ENCODE measurements at places on chromosomes 4 and X. TPM values are rescaled to one million over a fixed set of nuclear protein-coding genes. Genes with fewer than 3 reads are reported as not detected.

Gene KIT
- 20.1 TPM for polyA plus RNA-seq

DNA sequence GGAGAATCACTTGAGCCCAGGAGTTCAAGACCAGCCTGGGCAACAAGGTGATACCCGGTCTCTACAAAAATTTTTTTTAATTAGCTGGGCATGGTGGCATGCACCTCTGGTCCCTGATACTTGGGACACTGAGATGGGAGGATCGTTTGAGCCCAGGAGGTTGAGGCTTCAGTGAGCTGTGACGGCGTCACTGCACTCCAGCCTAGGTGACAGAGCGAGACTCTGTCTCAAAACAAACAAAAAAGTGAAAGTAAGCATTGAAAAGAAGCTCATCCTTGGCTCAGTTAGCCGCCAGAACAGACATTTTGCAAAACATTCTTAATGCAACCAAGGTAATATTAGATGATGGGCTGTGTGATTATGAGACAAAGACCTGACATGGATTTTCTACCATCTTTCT is 223.3 kb upstream of the VCX3A start:
- DNase-seq: no peak

DNA sequence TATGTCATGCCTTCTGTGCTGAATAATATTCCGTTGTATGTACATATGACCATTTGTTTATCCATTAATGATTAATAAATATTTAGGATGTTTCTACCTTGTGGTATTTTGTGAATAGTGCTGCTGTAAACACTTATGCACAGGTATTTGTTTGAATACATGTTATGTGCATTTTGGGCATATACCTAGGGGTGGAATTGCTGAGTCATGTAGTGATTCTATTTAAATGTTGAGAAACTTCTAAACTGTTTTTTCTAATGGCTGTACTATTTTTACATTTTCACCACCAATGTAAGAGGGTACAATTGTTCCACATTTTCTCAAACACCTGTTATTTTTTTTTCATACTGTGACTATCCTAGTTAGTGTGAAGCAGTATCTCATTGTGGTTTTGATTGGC is 1318.6 kb downstream of the TECRL start:
- DNase-seq: no peak

Gene CACNA1F
- polyA plus RNA-seq: 0.47 TPM

DNA sequence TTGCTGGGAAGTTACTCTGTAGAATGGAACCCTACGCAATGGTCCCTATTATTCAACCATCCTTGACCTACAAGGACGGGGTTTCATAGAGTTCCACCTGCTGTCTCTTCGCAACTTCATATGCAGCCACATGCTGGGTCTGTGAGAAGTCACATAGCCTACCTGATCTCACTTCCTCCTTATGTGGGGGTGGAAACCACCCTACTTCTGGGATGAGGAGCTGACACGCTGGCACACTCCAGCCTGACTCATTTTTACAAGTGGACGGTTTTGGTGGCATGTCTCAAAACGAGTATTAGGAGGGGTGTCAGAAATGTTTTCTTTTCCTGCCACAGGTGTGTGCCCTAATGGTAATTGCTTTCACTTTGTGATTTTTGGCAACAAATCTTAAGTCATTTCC is 36.8 kb upstream of the ARSD start:
- no peak for DNase-seq

GRCh38 chr4:153004081-153004850 is 68.1 kb downstream of the FHDC1 start:
- DNase-seq: no peak

Gene NHS
- 27.3 TPM for polyA plus RNA-seq

- DNase-seq: no peak
These were observed 20.5 kb upstream of the ZNF81 start for GRCh38 chrX:47815901-47816845.

DNA sequence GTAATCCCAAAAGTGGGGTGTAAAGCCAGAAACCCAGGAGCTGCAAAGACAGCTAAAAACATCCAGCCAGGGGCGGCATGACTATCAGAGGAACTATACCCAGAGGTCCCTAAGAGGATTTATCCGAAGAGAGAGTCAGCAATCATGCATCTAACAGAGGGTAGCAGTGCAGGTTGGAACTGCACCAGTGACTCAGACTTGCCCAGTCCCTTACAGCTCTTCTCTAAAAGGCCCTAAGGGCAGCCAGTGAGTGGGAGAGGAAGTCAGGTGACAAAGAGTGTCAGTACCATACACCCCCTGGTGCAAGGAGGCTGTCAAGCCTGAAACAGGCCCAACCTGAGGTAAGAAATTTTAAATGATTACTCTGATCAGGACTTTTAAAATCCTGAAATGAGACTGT is 88.1 kb downstream of the CAMK2D start:
- no peak for DNase-seq

Measured in left kidney (tissue), 8 donors.